NCI-H526 (cell line): ENCODE measurements at places on chromosomes 4 and X.

DNA sequence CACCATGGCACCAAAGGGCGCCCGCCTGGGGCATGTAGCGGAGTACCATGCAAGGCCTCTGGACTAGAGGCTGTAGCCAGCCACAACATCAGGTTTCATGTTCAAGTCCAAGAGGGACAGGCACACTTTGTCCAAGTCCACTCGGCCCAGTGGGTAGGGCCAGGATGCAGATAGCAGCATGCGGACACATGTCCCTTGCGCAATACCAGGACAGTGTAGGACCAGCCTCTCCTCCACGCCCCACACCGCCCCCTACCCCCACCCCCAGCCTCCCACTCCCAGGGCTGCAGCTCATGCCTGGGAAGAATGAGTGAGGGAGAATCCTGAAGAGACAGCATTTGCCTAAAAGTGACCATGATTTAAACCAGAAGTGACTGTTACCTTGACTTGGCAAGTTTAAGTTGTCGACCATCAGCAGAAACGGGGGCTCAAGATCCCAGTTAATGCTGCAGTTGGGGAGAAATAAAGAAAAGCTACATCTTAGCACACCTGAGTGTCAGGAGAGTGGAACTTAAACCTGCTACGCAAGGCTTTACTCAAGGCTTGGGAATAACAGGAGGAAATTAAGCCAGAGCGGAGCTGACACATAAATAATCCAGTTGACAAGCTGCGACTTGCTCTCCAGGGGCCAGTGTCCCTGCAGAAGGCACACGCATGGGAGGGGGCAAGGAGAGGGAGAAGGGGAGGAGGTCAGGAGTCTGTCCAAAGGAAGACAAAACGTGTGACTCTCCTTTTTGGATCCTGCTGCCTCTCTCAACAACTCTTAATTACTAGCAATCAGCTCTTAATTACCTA lies 221.7 kb downstream of the BCOR start:
- no peak for DNase-seq

- DNase-seq: no peak
Measured at GRCh38 chr4:28391877-28392276, 1531.2 kb downstream of the STIM2 start.

DNA sequence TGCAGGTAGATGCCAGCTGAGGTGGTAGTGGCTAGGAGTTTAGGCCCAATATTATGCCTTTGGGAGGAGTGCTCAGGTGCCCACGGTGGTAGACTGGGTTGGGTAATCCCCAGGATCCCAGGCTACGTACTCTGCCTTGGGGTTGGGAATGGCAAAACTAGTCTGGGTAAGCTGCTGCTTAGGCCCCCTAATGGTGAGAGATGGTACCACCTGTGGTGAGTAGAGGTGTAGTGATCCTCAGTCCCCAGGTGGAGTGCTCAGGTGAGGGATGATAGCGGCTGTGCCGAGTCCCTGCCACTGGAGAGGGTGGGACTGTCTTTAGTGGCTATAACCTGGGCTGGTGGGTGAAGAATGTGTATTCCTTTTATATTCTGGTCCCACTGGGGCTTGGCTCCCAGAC lies 75.2 kb downstream of the IL1RAPL2 start:
- DNase-seq: no peak

GRCh38 chr4:6437826-6438238 lies 34.6 kb downstream of the PPP2R2C start:
- DNase-seq: no peak

DNA sequence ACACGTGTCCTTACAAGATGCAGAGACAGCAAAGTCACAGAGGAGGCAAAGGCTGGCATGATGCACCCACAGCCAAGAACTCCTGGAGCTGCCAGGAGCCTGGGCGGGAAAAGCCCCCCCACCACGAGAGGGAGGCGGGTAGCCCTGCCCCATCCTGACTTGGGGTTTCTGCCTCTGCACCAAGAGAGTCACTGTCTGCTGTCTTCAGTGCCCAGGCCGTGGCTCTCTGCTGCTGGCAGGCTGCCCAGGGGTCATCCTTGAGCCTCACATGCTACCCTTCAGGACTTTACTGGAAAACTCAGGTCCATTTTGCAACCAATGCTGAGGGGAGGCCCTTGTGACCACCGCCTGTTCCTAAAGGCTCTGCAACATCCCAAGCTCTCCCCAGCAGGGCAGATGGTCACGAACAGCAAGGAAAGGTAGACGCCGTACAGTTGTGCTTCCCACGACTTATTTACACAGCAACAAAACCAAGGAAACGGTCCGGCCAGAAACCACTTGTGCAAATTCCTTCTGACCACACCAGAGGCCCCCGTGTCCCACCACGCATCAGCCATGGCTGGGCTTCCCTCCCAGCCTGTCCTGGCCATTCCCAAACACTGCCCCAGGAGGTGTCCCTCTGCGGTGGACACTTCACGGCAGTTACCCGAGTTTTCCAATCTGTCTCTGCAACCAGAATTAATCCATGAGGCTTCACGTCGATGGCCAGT lies 56.9 kb downstream of the ACOX3 start:
- no peak for DNase-seq

DNA sequence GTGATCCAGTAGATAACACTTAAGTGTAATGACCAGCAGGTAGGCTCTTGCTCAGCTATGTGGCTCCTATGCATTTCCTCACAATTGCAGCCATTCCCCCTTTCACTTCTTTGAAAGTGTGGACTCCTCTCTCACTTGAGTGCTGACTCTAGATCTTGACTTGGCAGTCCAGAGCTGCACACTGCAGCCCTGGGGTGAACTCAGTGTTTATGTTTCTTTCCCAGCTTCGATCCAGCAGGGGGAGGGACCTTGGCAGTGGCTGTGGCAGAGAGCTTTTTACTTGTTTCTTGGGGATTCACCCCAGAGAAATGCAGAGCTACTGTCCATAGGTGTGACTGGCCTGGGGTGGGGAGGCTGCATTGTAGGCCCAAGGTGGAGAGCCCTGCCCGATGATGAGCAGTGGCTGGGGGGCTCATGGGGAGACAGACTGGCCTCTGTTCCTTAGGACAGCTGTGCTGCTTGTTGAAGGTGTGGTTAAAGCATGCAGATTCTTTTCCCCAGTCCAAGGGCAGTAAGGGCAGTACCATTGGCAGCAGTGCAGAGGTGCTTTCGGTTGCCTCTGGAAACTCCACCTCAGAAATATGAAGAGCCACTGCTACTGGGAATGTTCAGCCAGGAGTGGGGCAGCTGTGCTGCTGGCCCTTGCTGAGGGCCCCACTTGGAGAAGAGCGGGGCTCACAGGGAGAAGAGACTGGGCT lies 134.7 kb downstream of the SH3BGRL start:
- DNase-seq: no peak

DNA sequence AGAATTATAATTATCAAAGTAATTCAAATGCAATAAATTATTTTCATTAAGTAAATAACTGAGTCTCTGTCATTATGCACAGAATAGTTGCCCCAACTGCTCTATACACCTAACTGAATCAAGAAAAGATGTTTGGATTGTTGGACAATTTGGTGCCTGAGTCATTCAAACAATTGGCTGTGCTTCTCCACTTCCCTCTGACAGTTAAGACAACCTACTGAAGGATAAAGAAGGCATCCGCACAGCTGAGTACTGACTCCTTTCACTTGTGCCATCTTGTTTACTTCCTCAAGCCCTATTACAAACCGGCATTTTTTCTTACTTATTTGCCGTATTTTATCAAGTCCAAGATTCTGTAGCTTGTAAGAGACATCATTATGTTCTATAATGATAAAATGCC lies 110.6 kb upstream of the C1QTNF7 start:
- DNase-seq: no peak

- no peak for DNase-seq
Measured at GRCh38 chr4:107747748-107748486, 27.9 kb upstream of the PAPSS1 start.

GRCh38 chr4:124454772-124455270 lies 257.7 kb downstream of the ANKRD50 start:
- no peak for DNase-seq

- no peak for DNase-seq
Measured at GRCh38 chr4:158622251-158622650, 49.4 kb downstream of the C4orf46 start.

GRCh38 chrX:150688911-150689451 lies 4.2 kb upstream of the MTMR1 start:
- DNase-seq: no peak

GRCh38 chr4:67160394-67160793 lies 384.9 kb downstream of the CENPC start:
- no peak for DNase-seq

- no peak for DNase-seq
Measured at GRCh38 chrX:11205796-11206195, 87.4 kb upstream of the AMELX start.

DNA sequence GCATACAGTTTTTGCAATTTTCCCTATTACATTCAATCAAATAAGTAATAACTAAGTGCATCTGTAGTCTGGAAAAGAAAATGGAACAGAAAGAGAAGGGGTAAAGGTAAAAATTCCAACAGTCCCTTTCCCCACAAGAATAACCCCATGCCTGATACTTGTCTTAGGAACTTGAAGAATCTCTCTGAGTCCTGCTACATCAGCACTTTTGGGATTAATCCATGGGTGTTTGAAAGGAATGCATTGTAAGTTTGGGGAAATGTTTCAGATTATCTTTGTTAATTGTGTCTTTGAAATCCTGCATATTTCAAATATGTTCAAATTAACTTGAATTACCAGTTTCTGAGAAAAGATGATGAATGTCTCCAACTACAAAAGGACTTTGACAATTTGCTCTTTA lies 667.3 kb upstream of the PRKX start:
- DNase-seq: no peak

DNA sequence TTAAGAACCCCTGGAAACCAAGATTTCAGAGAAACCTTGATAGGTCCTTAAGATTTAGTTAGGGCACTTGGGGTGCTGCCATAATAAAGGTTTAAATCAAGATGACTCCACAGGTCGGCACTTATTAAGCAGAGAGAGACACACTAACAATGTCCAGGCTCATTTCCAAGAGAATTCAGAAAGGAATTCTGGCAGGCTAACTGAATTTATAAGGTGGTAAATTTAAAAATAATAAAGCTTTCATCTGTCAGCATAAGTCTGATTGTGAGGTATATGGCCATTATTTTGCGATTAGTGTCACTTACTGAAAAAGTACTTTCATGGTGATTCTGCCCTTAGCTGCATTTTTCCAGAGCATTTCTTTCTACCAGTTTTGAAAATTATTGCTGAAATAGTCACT lies 472.7 kb downstream of the ARAP2 start:
- no peak for DNase-seq

GRCh38 chr4:6087669-6088341 lies 69.6 kb upstream of the C4orf50 start:
- peak; percentile 76 for DNase-seq

GRCh38 chrX:11190745-11191510 lies 79.8 kb downstream of the HCCS start:
- peak; percentile 95 for DNase-seq

GRCh38 chrX:37875675-37876074 lies 28.3 kb upstream of the DYNLT3 start:
- no peak for DNase-seq

DNA sequence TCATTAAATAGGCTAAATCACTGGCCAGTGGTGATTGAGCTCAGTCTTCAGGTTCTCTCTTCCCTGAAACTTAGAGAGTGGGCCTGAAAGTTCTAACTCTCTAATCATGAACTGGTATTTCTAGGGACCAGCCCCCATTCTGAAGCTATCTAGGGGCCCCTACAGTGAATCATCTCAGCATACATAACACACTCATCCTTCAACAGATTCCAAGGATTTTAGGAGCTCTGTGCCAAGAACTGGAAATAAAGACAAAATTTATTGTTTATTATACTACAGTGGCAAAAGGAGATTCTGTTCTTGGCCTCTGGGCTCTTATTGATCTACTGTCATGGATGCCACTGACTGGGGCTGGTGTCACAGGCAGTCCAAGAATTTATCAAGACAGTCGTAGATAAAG lies 263.8 kb upstream of the IGFBP7 start:
- no peak for DNase-seq

DNA sequence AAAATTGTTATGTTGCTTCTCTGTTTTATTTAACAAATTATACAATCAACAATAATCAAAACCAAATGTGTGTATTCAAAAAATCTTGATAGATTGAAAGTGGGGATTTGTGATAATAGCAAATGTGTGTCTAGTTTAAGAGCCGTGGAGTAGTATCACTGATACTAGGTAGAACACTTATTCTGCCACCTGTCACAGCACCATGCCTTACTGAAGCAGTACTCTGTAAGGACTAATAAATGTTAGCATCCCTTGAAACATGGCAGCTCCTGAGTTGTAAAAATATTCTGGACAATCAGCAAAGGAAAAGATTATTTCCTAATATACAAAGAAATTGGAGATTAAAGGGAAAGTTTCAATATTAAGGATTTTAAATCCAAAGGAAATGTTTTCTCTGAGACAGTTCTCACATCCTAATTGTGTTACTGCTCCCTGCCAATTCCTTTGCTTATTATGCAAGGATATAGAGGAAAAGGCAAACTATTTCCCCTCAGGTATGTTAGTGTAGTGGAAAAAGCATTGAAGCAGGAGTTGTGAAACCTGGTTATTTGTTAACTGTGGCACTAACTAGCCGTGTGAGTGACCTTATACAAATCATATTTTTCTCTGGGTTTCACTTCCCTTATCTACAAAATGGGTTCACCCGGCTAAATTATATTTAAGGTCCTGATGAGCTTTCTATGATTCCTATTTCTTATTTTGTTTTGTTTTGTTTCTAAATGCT lies 303.1 kb downstream of the ARHGAP24 start:
- DNase-seq: no peak

DNA sequence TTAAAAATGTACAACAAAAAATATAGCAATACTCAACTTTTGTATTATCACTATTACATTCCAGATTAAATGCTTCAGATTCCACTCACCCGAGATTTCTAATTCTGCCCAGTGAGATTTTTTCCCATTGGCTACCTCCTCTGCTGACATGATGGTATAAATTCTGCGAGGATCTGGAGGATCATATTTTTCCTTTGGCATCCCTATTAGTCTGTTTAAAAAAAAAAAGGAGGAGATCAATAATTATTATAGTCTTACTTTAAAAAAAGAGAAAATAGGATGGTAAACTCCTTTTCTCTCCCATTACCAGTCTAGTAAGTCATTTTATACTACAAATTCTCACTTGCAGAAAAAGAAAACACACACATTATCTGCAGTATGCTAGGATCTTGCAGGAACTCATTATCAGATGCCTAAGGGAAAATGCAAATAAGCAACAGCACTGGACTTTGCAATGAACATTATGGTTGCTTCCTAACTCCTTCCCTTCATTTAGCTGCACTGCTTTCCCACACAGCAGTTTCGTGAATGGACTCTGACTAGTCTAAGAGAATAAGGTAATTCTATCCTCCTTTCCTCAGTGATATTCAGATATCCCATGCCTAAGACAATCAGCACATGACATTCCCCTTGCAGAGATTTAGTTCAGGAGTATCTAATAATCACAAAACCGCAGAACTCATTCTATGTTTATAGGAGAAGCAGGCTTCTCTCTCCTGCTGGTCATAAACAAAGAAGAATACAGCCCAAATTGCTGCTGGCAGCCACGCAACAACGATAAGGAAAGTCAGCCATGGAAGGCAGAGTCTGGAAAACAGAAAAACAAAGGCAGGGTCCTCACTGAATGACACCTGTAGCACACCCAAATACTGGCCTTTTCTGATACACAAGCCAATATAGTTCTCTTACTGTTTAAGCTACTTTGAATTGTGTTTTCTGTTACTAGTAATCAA lies 42.7 kb downstream of the CNOT6L start:
- DNase-seq: peak; percentile 74
